ENCODE measurements at places on chromosomes 6 and 20.

DNA sequence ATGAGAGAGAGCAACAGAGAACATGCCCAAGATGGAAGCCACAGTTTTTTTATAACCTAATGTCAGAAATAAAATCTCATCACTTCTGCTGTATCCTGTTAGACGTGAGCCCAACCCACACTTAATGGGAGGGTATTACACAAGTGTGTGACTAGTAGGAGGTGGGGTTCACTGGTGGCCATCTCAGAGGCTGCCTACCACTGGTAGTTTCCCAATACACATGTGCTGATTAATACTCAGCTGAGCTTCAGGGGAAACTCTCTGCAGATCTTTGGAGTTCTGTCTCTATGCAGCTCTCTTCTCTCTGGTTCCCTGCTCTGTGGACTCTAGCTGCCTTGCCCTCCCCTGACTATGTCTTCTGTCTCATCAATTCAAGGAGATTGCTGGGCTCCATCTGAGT, 35.7 kb downstream of the CNBD2 start:
- DNase-seq: no peak

DNA sequence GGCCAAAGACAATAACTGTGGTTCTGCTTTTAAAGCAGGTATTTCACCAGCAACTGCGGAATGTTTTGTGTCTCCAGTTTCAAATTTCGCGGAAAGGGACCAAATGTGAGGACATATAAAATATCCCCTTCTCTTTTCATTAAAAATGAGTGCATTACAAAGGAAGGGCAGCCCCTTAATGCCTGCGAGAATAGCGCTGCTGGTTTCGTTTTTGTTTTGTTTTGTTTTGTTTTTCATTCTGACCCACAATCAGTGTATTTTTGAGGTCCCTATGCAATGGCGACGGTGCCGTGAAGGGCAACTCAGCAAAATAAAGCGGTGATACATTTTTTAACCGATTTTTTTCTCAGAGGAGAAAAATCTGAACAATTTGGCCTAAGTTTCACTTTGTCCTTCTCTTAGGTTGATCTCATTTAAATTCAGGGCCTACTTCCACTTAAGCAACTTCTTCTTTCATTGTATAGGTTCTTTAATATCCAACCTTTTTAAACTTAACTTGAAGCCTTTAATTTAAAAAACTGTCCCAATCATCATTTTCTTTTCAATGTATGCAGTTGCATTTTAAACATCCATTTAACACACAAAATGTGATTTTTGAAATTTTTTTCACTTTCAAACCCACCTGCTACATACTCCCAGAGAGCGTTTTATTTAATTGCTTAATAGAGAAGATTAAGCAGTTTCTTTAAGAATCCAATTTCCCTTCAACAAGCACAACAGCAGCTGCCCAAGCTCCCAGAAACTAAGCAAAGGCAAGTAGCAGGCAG, 2.9 kb upstream of the HIVEP2 start:
- DNase-seq: no peak

- DNase-seq: no peak
Observed at GRCh38 chr6:168990019-168990751, 263.5 kb downstream of the THBS2 start.

- no peak for DNase-seq
Observed at GRCh38 chr6:35011096-35012041, 122.3 kb downstream of the ANKS1A start.

GRCh38 chr20:43558412-43559146, at the start of gene SGK2:
TSS of gene SGK2 (plus strand) at chr20:43559027. CDS start at chr20:43566496, 7,469 bp downstream.
- no peak for DNase-seq

GRCh38 chr6:89148016-89148750, 2.3 kb downstream of the PM20D2 start:
- DNase-seq: no peak

DNA sequence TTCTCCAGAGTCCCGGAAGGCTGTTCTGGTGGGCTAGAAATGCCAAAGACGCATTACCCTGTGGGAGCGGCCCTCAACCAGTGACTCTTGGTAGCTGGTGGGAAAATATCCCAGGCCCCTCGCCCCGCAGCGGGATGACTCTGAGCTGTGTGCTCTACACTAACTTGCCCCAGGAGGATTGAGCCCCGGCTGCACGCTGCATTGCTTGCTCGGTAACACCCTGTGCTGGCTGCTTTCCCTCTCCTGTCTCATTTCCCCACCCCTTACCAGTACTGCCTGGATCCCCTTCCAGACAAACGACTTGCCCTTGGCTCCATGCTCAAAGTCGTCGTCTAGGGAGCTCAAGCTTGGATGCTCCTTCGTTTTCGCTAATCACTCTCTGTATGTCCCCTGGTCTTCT, 411.8 kb upstream of the SULF2 start:
- DNase-seq: no peak

- no peak for DNase-seq
Observed at GRCh38 chr6:33547499-33547898, 32.6 kb downstream of the BAK1 start.

- no peak for DNase-seq
Observed at GRCh38 chr20:36645353-36645752, 643 bp downstream of the SLA2 start.

GRCh38 chr6:167706313-167707109, 120.2 kb upstream of the AFDN start:
- peak; percentile 58 for DNase-seq
